Sigmoid colon (tissue), 7 donors: ENCODE measurements at places on chromosomes 3 and 15. TPM values are rescaled to one million over a fixed set of nuclear protein-coding genes. Genes with fewer than 3 reads are reported as not detected.

GRCh38 chr15:57662802-57663201, 43.7 kb upstream of the POLR2M start:
- no peaks in the 10 kb centered on the region for H3K36me3 ChIP-seq
- no peak overlapping the region for H3K27ac ChIP-seq
- no peak for DNase-seq
- H3K27me3 ChIP-seq, result no peaks in the 10 kb centered on the region
- H3K4me3 ChIP-seq, result no peak overlapping the region
- H3K4me1 ChIP-seq, result no peaks in the 10 kb centered on the region

- no peaks in the 10 kb centered on the region for H3K4me1 ChIP-seq
- no peak overlapping the region for H3K4me3 ChIP-seq
- no peaks in the 10 kb centered on the region for H3K27me3 ChIP-seq
- no peaks in the 10 kb centered on the region for H3K36me3 ChIP-seq
These were observed 946.0 kb downstream of the IGSF11 start for GRCh38 chr3:118088696-118089095.

GRCh38 chr15:55222588-55222987, 25.8 kb upstream of the RSL24D1 start:
- H3K27ac ChIP-seq, result no peak overlapping the region
- H3K27me3 ChIP-seq, result no peaks in the 10 kb centered on the region
- DNase-seq, result no peak
- H3K4me3 ChIP-seq, result no peak overlapping the region

DNA sequence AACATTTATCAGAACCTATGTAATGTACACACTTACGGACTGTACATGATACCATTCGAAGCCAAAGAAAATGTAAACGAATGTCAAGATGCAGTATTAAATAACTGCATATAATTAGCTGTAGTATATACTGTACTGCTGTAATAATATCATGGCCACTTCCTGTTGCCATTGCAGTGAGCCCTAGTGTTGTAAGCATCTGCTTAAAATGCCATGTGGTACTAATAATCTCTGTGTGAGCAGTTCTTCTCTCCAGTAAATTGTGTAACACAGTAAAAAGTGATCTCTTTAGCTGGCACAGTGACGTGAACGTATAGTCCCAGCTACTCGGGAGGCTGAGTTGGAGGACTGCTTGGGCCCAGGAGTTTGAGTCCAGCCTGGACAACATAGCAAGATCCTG, 8.6 kb downstream of the SPG11 start:
- H3K4me1 ChIP-seq, result no peaks in the 10 kb centered on the region
- no peak overlapping the region for H3K27ac ChIP-seq

DNA sequence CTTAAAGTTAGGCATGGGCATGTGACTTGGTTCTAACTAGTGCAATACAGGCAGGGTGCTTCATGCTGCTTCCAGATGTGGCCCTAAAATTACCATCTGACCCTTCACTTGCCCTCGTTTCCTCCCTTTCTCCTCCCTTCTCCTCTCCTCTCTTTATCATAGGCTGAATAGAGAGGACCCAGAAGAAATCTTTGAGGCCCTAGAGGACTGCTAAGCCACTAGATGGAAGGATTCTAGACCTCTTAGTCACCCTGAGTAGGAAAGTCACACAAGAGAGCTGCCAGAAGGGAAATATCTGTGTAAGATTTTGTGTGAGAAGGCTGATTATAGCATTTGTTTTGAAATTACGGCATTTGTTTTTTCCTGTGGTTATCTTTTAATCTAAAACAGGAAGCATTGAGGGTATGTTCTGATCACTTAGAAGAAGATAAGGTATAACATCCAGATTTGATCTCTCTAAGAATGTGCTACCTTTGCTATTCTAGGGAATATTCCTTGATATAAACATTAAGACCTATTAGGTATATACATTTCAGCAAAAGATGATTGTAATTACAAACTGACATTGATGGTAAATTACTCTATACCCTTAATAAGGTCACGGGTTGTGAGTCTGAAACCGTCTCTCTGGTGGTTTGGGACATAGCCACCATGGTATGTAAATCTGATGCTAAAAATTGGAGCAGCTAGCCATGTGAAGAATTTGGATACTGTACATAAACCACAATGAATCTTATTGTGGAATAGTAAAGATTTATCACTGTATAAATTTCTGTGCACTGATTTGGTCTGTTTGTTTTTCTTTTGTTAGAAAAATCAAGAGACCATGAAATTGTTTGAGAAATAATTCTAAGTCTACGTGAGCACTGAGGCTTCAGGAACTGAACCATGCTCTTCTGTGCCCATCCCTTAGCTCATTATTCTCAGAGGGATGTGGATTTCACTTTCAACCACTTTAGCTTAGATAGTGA, 84.1 kb downstream of the TP63 start:
- H3K36me3 ChIP-seq, result no peaks in the 10 kb centered on the region
- no peaks in the 10 kb centered on the region for H3K4me1 ChIP-seq
- H3K4me3 ChIP-seq, result no peak overlapping the region
- no peaks in the 10 kb centered on the region for H3K27me3 ChIP-seq
- DNase-seq, result no peak

P4HTM gene
- 35.0 TPM for total RNA-seq

SLC28A2 gene
- not detected for total RNA-seq
